Ureter (tissue), 1 donor: ENCODE measurements at places on chromosomes 2 and 18.

GRCh38 chr2:182649316-182649715 is 66.7 kb upstream of the DNAJC10 start:
- no peak for DNase-seq

DNA sequence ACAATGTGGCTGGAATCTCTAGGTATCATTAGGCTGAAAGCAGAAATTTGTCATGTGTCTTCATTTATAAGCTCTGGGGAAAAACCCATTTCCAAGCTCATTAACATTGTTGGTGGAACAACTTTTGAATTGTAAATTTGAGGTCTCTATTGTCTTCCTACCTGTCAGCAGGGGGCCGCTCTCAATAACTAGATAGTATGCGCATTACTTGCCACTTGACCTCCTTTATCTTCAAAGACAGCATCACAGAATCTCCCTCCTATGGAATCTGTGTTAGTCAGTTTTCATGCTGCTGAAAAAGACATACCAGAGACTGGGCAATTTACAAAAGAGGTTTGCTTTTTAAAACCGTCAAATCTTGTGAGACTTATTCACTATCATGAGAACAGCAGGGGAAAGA is 223.1 kb downstream of the CALCRL start:
- no peak for DNase-seq

GRCh38 chr18:39500306-39500705 is 1934.7 kb upstream of the CELF4 start:
- DNase-seq, result no peak

DNA sequence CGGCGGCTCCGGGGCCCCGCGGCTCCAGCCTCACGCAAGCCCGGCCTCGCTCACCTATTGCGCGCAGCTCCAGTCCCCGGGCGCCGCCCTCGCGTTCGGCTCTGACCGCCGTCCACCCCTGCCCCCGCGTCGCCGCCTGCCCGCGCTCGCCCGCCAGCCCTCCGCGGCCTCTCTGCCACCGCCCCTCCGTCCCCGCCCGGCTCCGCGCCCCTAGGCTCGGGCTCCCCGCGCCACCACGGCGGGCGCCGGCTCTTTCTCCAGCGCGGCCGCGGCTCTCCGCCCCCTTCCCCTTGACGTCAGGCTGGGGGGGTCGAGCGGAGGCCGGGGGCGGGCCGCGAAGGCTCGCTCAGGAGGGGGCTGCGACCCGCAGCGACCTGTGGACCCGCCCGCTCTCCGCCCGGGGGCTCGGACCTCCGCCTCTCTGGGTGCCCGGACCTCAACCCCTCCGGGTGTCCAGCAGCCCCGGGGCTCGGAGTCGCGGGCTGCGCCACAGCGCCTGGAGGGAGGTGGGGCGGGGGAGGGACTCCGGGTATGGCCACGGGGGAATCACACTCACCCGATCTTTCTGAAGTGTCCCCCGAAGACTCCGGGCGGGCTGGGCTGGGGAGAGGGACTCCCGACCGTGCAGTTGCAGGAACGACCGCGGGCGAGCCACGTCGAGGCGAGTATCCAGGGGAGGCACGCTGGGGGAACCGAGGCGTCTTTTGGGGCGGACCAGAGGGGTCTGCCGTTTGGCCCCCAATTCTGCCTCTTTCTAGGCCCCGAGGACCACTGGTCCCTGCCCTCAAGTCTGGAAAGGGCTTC is at the start of gene SEMA4C:
Gene SEMA4C, minus strand, starts transcription at position 259 of the 804 bp plus-strand sequence. CDS start 2,194 bp downstream, outside the sequence.
- DNase-seq, result peak; percentile 71

- no peak for DNase-seq
Observed at GRCh38 chr2:166147883-166148282, 20.1 kb upstream of the SCN1A start.

- DNase-seq, result no peak
Observed at GRCh38 chr2:64456293-64456692, 2.3 kb downstream of the LGALSL start.

DNA sequence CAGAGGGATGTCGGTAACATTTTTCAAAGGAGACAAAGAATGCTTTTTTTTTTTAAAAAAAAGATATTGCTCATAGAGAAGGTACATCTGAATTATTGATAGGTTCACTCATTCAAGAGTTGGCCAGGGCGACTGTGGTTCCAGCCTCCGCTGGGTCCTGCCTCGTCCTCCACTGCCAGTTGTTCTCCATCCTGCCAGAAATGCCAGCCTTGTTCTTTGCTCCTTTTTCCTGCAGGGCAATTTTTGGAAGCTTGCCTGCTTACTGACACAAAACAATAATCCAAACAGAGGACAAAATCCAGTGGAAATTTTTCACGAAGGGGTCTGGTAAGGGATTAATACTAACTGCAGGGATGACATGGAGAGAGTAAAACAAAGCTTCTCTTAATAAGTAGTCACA is 1113.0 kb downstream of the CBLN2 start:
- no peak for DNase-seq

- DNase-seq, result no peak
Observed at GRCh38 chr2:205764270-205764746, 82.0 kb downstream of the NRP2 start.

DNA sequence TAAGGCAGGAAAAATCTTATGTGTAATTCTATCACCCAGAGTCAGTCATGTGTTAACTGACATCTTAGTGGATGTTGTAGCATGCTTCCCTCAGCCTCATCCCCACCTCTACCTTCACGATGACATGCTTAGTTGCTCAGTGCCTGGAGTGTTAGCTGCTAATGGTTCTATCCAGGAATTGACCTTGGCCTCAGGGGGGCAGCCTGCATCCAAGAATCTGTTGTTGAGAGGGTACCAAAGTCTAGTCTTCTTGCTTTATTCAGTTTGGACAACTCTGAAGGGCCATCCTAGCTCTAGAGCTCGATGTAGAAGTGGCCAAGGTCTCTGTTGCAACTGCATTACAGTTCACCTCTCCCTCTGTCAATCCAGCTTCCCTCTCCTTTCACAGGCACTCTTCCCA is 61.2 kb downstream of the ACYP2 start:
- DNase-seq, result no peak

DNA sequence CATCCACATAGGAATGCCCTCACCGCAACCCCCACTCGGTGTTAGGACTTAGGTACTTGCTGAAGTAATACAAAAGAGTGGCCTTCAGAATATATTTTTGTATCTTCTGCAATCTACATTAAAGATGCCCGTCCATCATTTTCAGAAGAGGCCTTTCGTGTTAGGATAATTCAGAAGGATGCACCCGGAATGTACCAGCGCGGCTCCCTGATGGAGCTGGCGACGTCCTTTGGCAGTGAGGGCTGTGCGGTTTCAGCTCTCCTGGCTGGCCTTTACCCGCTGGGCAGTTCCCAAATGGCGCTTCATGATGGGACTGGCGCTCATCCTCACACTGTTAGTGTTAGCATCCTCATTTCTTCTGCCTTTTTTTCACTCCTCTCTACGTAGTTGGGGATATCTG is 15.3 kb downstream of the TWIST2 start:
- no peak for DNase-seq

GRCh38 chr2:223383315-223383714 is 218.8 kb downstream of the SCG2 start:
- DNase-seq, result no peak
